Skin of body (tissue), 3 donors: ENCODE measurements at places on chromosomes 3 and 15. TPM values are rescaled to one million over a fixed set of nuclear protein-coding genes. Genes with fewer than 3 reads are reported as not detected.

DNA sequence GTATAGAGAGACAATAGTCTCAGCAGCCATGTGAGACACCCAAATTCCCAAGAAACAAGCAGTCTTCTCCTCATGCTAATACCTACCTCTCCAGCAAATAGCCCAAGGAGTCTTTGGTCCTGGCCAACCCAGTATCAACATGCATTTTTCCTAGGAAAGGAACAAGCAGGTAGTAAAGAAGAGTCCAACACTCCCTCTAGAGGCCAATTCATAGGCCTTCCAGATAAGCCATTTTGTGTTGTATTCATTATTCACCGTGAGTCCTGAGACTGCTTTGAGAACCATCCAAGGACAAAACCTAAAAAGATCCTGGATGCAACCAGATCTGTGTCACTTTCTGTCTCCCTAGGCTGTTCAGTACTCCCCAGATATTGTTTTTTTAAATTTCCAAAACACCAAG lies 63.6 kb upstream of the SNTN start:
- no peak for DNase-seq

GRCh38 chr3:101020351-101021015 lies 27.3 kb upstream of the ABI3BP start:
- no peak for DNase-seq

GRCh38 chr3:181330821-181331563 lies 341.5 kb upstream of the DNAJC19 start:
- DNase-seq: no peak

- DNase-seq: no peak
These were observed 37.6 kb downstream of the GBE1 start for GRCh38 chr3:81723732-81724313.

GRCh38 chr3:28326458-28326926 lies 22.0 kb upstream of the ZCWPW2 start:
- DNase-seq: no peak

DNA sequence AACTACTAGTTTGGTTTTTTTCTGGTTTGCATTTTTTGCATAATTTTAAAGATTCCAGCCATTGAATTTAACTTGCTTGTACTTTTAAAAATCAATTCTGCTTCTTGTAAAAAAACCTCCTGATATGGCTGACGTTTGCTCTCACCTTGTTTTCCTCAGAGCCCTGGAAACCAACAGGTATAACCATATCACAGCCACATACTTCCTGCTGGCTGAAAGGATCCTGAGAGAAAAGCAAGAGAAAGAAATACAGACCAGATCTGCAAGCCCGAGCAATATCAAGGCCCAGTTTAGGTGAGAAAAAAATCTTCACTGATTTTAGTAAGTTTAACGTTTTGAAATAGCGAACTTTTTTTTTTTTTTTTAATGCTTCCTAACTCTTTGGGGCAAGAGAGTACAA lies 56.8 kb downstream of the SNRK start:
- no peak for DNase-seq

DNA sequence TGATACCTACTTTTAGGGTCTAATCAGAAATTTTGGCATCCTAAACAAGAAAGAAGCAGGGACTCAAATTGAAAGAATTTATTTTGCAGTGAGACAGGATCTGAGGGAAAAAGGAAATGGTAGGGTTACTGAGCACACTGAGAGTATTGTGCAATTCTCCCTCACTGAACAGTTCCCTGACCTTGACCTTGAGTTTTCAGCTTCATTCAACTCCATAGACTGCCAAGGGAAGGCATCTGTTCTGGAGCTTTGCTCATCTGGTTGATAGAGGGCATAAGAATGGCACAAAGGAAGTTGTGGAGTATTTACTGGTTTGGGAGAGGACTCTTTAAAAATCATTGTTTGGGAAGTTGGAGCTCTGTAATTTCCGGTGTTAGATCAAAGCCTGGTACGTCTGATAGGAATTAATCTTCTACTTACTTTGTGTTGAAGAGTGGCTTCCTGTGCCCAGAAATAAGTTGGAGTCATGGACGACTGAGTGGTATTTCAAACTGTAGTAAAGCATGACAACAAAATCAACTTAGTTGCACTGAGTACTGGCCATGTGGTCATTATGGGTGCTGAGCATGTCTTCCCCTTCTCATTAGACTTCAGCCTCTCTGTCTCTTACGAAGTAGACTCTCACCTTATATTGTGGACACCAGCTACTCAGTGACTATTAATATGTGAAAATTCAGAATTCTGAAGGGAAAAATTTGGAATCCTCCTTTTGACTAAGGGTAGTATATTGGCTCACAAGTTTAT lies 40.8 kb downstream of the CLDN1 start:
- no peak for DNase-seq

DNA sequence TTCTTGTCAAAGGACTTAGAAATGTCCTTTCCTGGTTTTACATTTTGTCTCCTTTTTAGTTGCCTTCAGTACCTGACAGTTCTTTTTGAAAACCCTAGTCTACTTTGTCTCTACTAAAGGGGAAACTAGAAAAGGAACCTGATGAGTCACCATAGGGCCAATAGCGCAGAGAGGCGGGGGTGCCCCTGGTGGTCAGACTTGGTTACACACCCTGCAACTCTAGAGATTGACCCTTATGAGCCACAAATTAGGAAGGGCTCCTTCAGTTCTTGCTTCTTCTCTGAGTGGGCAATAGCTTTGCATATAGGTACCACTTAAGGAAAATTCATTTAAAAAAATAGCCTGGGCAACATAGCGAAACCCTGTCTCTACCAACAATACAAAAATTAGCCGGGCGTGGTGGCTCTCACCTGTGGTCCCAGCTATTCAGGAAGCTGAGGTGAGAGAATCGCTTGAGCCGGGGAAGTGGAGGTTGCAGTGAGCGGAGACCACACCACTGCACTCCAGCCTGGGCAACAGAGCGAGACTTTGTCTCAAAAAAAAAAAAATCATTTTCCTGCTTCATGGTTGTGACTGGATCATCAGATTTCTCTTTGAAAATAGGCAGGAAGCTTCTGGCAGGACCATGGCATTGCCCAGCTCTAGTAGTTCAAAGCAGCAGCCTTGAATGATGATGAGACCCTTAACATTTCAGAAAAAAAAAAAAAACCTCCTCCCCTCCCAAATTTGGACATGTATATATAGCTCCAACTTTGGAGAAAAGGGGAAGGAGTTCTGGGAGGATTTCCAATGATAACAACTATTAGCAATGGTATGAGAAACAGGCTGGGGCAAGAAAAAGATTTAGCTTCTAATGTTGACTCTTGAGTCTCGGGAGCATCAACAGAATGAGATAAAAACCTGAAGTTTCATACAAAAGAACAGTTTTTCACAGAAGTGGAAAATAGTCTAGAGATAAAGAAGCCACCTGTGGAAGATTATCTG lies 45.2 kb upstream of the RASA2 start:
- no peak for DNase-seq

GRCh38 chr3:80668600-80669294 lies 900.9 kb upstream of the ROBO1 start:
- DNase-seq: no peak

- no peak for DNase-seq
These were observed 26.1 kb downstream of the PCCB start for GRCh38 chr3:136276049-136276755.

GRCh38 chr15:31311735-31312619 lies 14.7 kb upstream of the KLF13 start:
- no peak for DNase-seq

GRCh38 chr3:105260385-105260784 lies 106.3 kb upstream of the ALCAM start:
- DNase-seq: no peak

DNA sequence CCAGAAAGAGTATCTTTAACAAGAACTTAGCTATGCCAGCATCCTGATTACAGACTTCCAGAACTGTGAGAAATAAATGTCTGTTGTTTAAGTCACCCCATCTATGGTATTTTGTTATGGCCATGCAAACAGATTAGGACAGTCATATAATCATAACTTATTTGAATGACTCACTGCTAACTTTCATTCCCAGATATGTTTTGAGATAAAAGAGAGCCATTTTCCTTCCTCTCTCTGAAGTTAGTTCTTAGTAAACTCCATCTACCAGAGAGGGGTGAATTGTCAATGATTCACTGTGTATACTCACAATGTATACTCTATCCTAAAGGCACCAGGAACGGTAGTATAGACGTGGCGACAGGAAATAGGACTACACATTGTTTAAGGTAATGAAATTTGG lies 179.4 kb upstream of the DPH6 start:
- DNase-seq: no peak

GRCh38 chr15:92953566-92953965 lies 53.4 kb downstream of the CHD2 start:
- no peak for DNase-seq

GRCh38 chr3:14988988-14989394 lies 41.6 kb downstream of the NR2C2 start:
- DNase-seq: no peak

GRCh38 chr15:79002581-79002980 lies 57.7 kb upstream of the CTSH start:
- DNase-seq: no peak

GRCh38 chr3:16478516-16478915 lies 35.0 kb downstream of the RFTN1 start:
- no peak for DNase-seq

- DNase-seq: no peak
These were observed 289.9 kb upstream of the RASGRP1 start for GRCh38 chr15:38854506-38854905.

DNA sequence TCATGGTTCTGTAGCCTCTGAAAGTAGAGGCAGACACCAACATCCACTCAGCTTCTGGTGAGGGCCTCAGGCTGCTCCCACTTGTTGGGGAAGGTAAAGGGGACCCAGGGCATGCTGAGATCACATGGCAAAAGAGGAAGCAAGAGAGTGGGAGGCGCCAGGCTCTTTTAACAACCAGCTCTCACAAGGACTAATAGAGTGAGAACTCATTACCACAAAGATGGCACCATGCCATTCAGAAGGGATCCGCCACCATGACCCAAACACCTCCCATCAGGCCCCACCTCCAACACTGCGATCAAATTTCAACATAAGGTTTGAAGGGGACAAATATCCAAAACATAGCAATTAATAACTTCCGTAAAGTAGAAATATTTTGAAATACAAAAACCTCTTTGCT lies 192.3 kb downstream of the OCA2 start:
- DNase-seq: no peak

- DNase-seq: no peak
These were observed 25.6 kb upstream of the TEX9 start for GRCh38 chr15:56339594-56339993.

DNA sequence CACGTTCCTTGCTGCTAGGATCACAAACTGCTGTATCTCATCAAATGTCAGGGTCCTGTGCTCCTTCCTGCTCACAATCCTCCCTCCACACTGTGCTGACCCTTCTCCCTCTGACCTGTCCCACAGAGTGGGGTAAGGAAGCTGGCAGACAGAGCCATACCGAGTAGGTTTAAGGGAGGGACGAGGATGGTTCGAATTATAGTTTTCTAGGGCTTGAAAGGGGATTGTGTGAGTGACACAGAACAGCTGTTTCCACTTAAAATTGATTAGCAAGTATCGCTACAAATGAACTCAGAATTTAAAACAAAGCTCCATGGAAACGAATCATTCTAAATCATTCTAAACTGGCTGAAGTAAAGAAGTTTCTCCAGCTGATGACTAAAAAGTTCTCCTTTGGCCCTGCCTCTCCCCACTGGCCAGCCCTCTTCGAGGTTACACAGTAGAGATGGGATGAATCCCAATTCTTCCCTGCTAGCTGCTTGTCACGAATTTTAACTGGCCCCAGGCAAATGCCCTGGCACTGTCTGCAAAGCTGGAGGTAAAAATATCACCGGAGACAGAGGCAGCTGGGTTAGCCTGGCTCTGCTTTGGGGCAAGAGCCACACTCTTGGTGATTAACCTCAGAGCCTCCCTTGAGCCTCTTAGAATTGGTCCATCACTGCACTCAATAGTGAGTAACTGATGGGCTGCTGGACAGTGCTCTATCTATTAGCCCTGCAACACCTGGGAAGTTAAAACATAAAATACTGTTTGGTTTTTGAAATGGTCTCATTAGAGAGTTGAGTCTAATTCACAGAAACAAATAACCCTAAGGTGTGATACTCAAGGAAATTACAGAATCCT lies 194.9 kb downstream of the CHST2 start:
- DNase-seq: peak; percentile 92

- DNase-seq: no peak
These were observed 848.9 kb upstream of the CADM2 start for GRCh38 chr3:84109911-84110310.

DNA sequence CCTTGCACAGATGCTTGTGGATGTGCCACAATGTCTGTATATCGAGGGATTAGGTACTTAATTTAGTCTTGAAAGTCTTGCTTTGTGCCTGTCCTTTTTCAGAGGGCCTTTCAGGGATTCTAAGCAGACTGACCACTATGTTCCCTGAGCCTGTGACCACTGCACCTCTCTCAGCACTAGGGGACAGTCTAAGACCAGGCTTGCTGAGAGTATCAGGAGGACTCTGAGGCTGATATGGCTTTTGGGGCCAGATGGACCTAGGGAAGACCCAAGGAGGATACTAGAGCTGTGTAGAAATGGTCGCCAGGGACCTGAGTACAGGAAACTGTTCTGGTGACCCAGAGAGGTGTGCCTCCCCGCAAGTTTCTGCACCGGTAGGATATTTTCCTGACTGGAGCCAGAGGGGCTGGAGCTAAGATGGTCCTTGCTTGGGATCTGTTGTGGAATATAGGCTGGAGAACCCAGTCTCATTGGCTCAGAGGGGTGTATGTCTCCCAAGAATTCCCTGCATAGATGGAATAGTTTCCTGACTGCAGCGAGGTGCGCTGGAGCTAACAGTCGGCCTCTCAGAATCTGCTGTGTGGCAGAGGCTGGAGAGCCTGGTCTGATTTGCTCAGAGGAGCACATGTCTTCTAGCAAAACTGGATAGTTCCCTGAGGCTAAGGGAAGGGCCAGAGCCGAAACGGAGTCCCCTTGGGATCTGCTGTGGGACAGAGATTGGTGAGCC lies 213.2 kb upstream of the DCBLD2 start:
- DNase-seq: no peak

DNA sequence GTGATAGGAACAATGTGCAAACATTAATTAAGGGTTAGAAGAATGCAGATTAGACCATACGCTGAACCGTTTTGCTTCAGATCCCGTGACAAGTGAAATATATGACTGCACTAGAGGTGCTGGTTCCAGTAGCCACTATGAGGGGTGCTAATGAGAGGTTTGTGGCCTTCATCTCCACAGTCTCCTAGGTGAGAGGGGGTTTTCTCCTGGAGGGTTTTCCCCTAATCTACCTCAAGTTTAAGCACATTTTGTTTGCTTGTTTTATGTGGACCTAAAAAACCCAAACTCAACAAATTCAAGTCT lies 13.7 kb upstream of the SHF start:
- DNase-seq: no peak

Gene CRABP1
- 9.0 TPM for total RNA-seq

Gene SLC28A2
- total RNA-seq: not detected

Gene TNK2
- 17.4 TPM for total RNA-seq

Gene CMTM7
- 11.0 TPM for total RNA-seq

Gene CYP8B1
- not detected for total RNA-seq

Gene SAMMSON
- 0.69 TPM for total RNA-seq

Gene SLC22A13
- 0.30 TPM for total RNA-seq

Gene SYNPR
- 0.20 TPM for total RNA-seq

Gene APOD
- total RNA-seq: 24.9 TPM

Gene IFT122
- total RNA-seq: 51.4 TPM

Gene TPRA1
- 19.2 TPM for total RNA-seq

Gene PDHB
- total RNA-seq: 63.6 TPM
